RCC 7860 (cell line): ENCODE measurements at places on chromosomes 5 and 9.

GRCh38 chr5:76503929-76504328, 100.8 kb downstream of the IQGAP2 start:
- DNase-seq, result no peak

GRCh38 chr5:102483736-102484135, 15.1 kb downstream of the SLCO6A1 start:
- DNase-seq, result no peak

GRCh38 chr5:170498811-170499351, 4.9 kb upstream of the KCNIP1 start:
- no peak for DNase-seq

- DNase-seq, result no peak
These were observed 40.4 kb downstream of the COL5A1 start for GRCh38 chr9:134682026-134682425.
